Activated T-cell treated with anti-CD3 and anti-CD28 coated beads for 4 hours (primary cell): ENCODE measurements at places on chromosomes 12 and 14.
A peak's percentile ranks its signal among the peaks of the same experiment; 100 is the strongest.

DNA sequence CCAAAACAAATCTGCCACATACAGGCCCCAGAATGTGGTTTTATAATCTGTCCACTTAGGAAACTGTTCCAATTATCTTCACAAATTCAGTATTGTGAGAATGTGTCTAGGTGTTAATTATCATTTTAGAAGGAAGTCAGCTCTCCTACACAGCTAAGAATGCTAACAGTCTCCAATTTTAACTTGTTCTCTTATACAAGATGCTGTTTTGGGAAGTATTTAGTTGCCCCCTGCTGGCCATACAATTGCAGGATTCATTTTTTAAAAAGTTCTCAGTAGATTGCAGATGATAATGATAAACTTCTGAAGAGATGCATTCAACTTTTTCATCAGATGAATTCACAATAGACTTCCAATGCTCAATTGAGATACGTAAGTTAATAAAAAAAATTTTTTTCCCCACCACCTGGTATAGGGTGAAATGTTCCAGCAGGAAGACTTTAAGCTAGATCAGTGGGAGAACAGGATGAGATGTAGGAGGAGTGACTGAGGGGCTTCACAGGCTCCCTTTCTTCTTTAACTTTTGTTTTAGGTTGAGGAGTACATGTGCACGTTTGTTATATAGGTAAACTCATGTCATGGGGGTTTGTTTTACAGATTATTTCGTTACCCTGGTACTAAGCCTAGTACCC is 27.3 kb upstream of the OSBPL8 start:
- peak; percentile 19 for DNase-seq

- DNase-seq = no peak
These were observed 60.3 kb downstream of the HSPB8 start for GRCh38 chr12:119239040-119239439.

GRCh38 chr12:93591137-93591868 is 18.8 kb downstream of the SOCS2 start:
- no peak for DNase-seq

DNA sequence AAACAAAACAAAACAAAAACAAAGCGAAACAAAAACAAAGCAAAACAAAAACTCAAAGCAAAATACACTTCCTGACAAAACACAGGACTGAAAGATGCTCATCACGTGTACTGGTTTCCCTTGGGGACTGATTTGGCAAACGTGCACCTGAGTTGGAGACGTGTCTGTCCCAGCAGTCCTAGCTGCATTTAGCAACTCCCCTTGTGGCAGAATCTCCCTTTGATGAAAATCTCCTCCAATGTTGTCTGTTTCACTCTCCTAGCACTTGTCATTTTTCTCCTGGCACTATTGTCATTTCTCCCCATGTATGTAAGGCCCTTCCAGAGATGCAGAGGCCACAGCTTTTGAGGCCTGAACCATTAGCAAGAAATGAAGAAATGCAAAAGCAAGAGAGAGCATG is 6.8 kb upstream of the SLC24A4 start:
- no peak for DNase-seq

DNA sequence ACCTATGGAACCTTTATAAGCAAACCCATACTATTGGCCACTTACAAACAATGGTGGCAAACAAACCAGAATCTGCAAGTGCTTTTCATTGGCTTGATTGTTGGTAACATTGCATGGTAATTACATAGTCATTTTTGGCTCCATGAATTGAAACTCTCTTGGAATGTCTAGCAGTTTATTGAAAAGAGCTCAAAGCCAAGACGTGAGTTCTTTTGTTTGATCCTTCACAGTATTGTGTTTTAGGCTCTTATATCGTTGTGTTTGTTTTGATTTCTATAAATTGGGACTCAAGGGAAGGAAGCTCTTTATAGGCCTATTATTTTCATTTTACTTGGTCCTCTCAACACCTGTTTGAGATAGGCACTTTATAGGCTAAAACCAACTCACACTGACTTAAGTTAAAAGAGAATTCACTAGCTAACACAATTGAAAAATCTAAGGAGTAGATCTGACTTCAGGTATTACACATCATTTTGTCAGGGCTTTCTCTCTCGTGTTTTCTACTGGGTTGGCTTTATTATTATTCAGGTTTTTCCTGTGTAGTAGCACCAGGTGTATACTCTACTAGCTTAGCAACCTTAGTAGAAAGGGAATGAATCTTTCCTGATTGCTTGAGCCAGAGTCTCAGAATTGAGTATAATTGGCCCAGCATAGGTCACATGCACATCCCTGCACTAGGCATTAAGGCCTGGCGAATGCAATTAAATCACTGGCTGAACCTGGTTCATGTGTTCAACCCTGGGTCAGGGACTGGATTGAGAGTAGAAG is 341.4 kb downstream of the RAD51B start:
- DNase-seq = no peak

DNA sequence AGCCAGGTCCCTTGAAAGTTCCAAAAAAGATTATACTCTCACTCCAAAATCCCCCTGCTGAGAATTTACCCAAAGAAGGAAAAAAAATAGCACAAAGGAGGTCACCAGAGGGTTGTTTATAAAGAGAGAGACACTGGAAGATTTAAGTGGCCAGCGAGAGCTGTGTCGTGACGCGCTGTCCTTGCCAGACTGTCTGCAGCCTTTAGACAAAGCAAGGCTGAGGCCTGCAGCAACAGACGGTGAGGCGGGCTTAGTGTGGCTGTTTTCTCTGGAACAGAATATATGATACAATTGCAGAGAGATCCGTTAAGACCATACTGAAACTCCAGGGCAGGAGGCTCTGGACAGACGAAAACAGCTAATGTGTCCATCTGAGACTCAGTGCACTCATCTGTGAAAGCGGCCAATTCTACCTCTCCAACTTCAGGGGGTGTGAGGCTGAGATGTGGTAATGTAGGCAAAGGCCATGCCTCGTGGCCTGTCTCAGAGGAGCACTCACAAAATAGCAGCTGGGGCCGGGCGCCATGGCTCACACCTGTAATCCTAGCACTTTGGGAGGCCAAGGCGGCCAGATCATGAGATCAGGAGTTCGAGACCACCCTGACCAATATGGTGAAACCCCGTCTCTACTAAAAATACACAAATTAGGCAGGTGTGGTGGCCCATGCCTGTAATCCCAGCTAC is 36.2 kb downstream of the ANAPC7 start:
- no peak for DNase-seq

DNA sequence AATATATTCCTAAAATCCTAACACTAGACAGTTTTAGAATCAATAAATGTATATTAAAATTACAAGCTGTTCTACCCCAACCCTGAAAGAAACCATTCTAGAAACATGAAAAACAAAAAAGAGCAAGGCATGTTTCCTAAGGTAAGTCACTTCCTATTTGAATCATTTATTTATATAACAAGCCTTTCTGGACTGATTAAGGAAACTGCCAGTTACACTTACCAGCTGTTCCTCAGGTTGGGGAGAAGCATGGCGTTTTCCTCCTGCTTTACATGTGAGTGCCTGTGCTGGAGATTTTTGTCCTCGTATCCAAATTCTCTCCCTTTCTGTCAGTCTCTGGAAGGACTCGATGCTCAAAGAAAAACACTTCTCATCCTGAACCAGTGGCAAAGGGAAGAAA is 183.3 kb downstream of the EFCAB11 start:
- DNase-seq = no peak

GRCh38 chr12:106519607-106520021 is 63.2 kb upstream of the RFX4 start:
- DNase-seq = no peak

DNA sequence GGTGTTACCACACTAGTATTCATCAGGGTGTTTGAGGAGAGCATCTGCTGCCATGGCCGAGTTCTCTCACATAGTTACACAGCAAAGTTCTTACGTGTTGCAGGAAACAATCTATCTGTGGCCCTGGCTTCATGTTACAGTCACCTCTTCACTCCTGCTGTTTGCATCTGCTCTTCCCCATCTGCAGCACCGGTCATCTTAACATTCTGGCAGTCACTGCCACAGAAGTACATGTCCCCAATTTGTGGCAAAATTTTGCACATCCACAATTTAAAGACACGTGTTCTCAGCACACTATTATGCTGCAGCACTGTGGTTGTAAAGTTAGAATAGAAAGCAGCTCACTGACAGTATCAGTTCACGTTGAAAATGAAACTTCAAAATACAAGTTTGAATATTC is 23.2 kb downstream of the MAPK1IP1L start:
- DNase-seq = no peak

GRCh38 chr12:127559349-127560040 is 707.5 kb upstream of the TMEM132C start:
- DNase-seq = no peak

- DNase-seq = no peak
These were observed 92.8 kb downstream of the DIO3 start for GRCh38 chr14:101654051-101654450.

GRCh38 chr14:101665478-101666078 is 95.9 kb upstream of the PPP2R5C start:
- no peak for DNase-seq

- no peak for DNase-seq
These were observed 591.0 kb upstream of the TMEM132C start for GRCh38 chr12:127675936-127676335.

DNA sequence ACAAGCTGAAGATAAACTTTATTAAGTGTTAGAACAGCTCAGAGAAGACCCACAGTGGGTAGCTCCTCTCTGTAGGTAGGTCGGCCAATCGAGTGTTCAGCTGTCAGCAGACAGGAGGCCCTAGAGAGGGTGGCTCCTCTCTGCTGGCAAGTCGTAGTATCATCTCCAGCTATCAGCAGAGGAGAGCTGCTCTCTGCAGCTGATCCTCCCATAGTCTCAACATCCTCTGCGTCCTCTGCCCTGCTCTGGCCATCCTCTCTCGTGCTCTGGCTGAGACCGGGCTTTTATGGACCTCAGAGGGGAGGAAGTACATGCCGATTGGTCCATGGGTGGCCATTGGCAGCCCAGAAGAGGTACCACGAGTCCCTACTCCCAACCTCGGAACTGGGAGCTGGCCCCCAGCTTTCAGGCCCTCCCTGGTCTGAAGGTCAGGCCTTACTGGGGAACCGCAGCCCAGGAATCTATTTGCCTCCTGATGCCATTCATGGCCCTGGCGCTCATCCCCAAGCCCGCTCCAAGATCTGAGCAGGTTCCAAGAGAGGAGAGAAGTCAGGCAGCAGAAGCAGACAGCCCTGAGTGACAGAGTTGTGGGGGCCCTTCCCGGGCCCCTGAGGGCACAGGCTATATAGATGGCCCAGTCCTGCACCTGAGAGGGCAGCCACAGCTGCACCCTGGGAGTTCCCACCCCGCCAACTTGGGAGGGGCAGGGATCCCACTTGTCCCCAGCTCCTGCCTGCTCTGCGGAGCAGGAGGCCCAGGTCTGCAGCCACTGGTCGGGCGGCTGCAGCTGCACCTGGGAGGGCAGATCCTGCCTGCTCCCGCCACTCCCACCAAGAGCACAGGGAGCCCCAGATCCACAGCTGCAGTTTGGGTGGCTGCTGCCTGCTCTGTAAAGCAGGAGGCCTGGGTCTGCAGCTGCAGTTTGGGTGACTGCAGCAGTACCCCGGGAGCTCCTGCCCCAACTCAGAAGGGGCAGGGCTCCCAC is 3.5 kb upstream of the PWP1 start:
- DNase-seq = no peak

DNA sequence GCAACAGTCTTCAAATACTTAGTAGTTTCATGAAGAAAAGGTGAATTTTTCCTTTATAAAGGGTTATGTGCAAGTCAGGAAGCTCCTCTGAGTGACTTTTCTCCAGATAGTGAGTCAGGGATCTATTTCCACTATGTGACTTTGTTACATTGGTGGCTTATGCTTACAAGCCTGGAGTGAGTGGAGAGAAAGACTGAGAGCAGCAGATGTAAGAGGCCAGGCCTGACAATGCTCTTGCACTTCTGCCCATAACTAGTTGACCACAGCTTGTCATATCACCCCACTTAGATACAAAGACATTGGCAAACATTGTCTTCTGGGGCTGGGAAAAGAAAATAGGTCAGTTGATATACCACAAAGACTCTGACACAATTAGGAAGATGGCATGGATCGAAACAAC is 236.5 kb downstream of the PDZRN4 start:
- DNase-seq = no peak

- DNase-seq = no peak
These were observed 4.7 kb downstream of the NT5DC3 start for GRCh38 chr12:103836345-103836744.

DNA sequence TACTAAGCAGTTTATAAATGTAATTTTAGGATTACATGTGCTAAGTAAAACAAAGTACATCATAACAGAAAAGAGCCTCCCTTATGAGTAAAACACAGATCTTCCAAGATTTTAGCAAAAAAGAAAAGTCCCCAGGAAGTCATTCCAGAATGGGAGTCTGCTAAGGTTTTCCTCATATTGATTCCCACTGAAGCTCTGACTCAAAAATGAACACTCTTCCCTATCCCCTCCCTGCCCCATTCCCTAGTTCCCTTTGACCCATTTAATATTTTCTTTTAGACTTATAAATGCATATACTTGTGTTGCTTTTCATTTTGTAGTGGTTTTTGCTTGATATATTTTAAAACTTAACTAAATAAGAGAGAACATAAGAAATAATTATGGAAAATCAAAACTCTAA is 40.1 kb downstream of the PTGER2 start:
- DNase-seq = no peak

DNA sequence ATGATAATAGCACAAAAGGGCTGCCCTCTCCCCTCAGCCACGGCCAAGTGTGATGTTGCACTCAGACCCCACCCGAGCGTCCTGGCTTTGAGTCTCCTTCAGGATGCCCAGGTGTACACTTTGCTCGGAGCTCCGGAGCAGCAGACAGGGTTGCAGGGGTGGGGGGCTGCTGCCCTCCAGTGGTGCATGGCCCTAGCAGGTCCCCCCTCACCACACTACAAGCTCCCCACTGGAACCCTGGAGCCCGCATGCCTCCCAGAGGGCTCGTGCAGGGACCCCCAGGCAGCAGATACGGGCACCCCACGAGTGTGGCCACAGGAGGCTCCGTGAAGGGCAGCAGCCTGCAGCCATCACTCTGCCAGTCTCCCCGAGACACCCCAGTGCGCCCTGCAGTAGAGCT is 69.9 kb upstream of the C14orf180 start:
- DNase-seq = no peak

DNA sequence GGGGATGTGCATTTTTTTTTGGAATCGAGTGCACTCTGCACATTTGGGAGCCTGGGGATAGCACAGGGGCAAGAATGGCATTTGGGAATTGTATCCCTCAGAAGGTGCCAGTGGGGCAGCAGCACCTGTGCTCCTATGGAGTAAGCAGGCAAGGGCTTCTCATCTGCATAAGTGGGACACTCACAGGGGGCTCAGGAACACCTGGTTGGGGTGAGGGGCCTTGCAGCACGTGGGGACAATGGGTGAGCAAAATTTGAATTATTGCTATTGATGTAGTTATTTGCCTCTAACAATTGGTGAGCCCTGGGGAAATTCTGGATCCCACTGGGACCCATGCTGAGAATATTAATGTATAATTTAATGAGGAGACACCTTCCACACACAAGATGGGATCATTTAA is 274.2 kb downstream of the TTC6 start:
- DNase-seq = no peak

- no peak for DNase-seq
These were observed 6.6 kb downstream of the CARMIL3 start for GRCh38 chr14:24058260-24058950.

DNA sequence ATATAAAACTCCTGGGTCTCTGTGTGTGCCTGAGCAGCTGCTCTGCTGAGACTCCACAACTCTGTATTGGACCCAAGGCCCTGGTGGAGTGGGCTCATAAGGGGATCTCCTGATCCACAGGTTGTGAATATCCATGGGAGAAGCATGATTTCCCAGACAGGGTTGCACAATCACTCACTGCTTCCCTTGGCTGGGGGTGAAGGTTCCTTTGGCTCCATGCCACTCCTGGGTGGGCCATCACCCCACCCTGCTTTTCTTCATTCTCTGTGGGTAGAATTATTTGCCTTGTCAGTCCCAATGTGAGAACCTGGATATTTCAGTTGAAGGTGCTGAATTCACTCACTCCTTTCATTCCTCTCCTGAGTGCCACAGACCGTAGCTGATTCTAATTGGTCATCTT is 205.2 kb upstream of the TMEM260 start:
- DNase-seq = no peak
